ENCODE measurements at places on chromosomes 2 and 18.

GRCh38 chr2:72008608-72009007 is 139.1 kb downstream of the CYP26B1 start:
- DNase-seq, result no peak

DNA sequence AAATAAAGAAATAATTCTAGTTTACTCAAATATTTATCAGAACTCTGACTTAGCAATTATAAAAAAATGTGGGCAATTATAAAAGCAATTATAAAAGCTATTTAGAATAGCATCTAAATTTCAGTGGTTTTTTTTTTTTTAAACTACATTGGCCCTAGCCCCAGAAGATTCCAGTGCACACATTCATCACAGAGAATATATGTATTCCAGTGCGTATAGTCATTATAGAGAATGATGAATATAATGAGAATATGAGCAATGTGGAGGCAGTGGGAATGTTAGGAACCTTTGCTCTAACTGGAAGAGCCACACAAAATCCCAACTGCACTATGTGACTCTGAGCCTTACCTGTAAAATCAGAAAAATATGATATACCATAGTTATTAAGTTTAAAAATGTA is 10.5 kb downstream of the MAP3K2 start:
- no peak for DNase-seq

DNA sequence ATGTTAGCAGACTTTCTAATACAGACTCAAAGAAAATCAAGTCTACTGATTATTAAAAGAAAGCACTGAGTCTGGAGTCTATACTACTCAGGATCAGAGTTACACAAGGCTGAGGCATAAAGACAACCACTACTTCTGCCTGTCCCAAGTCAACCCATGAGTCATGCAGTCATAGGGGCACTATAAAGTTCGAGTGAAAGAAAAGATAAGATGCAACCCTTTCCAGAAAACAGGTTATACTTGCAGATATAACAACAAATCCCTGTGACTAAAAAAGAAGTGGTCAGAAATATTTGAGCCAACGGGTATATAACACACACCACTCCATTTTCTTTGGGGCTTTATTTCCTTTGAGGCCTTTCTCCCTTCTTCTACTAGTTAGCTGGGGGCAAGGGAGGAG is 18.6 kb upstream of the SCRN3 start:
- DNase-seq, result no peak

- no peak for DNase-seq
Measured at GRCh38 chr2:120236316-120236715, 13.1 kb upstream of the TMEM185B start.

GRCh38 chr2:133092571-133092970 is 422.6 kb upstream of the LYPD1 start:
- DNase-seq, result no peak

DNA sequence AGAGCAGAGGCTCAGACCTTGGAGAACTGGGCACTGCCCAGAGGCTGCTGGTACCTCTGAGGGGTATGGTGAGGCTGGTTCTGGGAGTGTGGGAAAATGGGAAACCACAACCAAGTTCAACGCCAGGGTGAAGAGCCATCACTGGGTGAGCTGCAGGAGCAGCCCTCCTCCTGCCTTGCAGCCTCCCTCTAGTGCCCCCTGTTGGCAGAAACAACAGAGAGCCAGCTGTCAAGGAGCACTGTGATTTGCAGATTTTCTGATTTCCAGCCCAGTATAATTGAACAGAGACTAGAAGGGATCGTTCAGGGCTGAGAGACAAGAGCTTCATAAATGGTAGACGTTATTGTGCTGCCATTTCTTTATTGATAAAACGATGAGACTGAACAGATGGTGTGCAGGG is 50.5 kb downstream of the MAPK4 start:
- DNase-seq, result no peak

DNA sequence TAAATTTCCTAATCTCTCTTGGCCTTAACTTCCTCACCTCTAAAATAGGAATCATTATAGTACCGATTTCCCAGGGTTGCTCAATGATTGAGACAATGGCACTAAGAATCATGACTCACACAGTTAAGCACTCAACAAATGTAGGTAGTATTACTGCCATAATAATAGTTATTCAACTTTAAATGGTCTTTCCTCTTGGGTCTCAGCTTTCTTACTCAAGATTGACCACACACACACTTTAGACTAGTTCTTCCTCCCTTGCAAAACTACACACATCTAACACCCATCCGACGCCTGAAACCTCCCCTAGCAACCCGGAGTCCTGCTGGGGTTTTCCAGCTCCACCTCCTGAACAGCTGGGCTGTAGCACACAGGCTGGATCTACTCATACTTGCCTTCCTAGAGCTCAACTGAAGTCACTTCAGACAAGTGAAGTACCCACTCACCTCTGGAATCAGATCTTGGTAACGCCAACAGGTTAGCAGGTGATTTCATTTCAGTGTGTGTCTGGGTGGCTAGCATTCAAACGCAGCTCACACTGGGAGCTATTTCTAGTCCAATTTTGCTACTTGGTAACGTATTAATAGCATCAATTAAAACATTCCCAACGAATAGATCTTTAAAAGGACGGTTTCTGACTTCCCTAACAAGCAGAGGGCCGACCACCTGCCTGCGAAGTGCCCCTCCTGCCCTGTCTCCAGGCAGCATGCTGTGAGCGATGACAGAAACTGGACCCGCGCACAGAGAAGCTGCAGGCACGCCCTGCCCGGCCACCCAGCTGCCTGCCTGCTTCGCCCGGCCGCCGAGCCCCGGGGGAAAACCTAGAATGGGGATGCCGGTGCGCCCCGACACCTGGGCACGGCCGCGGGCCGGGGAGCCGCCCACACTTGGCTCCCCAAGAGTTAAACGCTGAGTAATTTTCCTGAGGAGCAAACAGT is 1.1 kb downstream of the UXS1 start:
- DNase-seq, result no peak

DNA sequence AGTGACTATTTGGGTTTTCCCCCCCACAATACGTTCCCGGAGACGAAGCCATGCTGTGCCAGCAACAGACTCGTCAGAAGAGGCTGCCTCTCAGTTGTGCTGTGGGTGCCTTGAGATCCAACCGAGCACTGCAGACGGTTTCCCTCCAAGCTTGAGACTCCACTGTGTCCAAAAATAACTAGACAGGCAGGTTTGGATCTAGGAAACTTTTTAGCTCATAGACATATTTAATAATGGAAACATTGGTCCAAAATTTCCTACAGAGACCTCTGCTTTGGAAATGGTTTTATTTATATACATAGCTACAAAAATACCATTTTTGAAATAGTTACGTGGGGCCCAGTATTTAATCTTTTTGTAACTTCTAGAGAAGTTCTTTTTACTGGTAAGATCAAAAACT is 63.1 kb upstream of the SPATS2L start:
- DNase-seq, result no peak

GRCh38 chr2:73856214-73856613 is 27.5 kb downstream of the STAMBP start:
- DNase-seq, result no peak

All from Caco-2 (cell line).